ENCODE measurements at places on chromosomes 1 and 21.

- DNase-seq, result no peak
Observed at GRCh38 chr1:30911059-30911954, 2.7 kb upstream of the SDC3 start.

DNA sequence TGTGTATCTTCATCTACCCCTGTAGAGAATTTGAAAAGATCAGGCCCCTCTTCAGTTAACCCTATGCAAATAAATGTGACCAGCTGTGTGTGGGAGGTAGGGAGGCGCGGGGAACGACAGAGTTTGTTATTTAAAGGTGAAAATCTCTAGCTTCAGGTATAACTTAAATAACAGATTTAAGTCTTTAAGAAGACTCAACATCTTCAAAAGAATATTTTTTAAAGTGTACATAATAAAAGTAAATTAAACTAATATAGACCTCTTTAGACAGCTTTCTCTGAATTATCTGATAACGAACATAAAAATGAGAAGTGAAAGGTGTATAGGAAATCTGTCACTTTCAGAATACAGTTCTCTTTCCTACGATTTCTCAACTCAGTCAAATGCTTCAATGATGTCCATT lies 16.0 kb downstream of the ANGPTL3 start:
- no peak for DNase-seq

DNA sequence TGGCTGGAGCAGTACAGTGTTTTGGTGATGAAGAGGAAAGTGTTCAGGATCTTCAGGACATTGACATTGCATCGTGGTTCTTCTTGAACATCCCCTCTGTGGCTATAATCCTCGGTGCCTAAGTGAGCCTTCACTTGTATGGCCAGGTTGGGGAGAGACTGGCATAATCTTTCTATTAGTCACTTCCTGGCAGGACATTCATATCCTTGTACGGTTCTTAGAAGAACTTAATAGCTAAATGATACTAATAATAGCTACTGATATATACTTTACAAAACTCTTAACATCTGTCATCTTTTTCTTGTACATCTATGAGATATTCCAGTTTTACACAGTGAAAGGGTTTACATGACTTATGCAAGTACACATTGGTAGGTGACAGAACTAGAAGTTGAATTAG lies 35.8 kb downstream of the CELF3 start:
- no peak for DNase-seq

DNA sequence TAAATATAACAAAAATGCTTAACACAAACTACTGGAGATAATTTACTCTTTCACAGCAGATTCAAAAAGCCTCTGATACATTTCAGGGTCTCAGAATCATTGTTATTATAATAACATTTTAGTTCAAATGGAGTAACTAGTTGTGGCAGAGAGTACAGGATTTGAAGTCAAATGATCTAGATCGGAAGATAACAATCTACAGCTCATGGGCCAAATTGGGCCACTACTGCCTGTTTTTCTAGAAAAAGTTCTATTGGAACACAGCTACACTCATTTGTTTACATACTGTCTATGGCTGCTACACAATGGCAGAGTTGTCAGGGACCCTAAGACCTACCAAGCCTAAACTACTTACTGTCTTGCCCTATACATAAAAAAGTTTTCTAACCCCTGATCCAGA lies 63.6 kb downstream of the ELAVL4 start:
- no peak for DNase-seq

DNA sequence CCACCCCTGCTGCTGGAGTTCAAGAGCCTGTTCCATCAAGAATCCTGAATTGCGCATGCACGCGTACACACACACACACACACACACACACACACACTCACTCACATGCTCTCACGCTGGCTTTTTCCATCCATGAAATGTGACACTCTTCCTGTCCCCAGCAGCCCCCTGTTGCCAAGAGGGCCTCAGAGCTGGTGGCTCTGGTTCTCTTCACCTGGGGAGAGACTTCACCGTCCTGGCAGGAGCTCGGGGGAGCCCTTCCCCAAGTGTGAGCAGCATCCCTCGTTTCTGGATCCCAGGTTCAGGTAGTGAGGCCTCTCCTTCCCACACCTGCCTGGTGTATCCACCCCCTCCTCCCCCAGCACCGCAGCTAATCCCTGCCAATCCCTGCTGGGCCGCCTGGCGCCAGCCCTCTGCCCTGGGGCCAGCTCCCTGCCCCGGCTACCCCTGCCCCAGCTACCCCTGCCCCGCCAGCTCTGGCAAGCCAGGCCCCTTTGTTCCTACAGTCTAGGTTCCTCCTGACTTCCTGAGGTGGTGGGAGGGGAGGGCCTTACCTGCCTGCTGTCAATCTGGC lies 9.9 kb downstream of the PLOD1 start:
- no peak for DNase-seq

DNA sequence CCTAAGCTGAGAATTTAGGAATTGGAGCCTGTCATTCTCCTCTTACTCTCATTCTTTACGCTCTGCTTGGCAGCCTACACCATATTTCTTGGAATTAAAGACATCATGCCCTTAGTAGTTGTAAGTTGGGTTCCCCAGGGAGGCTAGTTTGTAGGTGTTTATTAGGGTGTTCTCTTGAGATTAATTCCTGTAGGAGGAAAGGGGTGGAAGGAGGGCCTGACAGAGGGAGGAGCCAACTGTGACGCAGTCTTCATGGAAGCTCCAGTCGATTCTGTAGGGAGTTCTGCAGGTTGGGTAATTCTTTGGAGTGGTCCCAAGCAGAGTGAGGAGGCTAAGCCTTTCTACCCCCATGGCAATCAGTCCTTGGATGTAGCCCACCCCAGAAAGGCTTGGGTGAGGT lies 111.4 kb downstream of the HHAT start:
- DNase-seq, result no peak

DNA sequence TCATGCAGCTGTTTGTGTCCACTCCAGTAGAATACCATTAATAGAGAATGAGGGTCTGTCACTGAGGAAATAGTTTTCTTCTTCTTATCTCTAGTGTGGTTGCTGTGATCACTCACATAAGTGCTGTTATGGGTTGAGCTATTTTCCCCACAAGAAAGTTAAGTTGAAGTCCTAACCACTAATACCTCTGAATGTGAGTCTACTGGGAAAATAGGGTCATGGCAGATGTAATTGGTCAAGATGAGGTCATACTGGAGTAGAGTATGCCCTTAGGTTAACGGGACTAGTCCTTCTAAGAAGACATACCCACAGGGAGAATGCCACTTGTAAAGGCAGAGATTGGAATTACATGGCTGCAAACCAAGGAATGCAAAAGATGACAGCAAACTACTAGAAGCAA lies 70.5 kb upstream of the COL24A1 start:
- DNase-seq, result no peak

- no peak for DNase-seq
Observed at GRCh38 chr1:38114241-38115026, 67.8 kb upstream of the POU3F1 start.

- DNase-seq, result no peak
Observed at GRCh38 chr1:8565802-8566201, 247.9 kb downstream of the SLC45A1 start.

GRCh38 chr1:203954788-203955552 lies 93.6 kb downstream of the SNRPE start:
- DNase-seq, result no peak

DNA sequence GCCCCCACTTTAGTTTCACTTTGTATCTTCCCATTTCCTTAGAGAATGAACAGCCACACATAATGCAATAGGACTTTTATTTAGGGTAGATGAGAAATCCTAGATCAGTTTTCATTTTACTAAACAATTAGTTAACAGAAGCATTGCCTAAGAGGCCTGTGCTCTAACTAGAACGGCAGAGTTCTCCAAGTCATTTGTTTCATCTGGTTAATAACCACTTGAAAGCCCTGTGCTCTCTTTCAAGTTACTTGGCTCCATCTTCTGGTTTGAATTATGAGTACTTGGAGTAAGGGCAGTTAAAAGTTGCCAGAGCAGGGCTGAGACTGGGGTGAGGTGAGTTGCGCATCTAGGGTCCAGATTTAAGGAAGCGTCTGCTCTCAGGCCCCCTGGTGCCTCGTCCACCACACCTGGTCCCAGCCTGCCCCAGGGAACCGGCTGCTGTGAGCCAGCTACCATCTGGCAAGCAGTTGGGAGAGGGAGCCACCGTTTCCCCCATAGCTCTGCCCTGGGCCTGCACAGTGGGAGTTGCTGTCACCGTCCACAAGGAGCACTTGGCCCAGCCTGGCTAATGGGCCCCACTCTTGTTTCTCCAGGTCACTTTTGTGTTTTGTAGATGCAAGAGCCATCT lies 18.1 kb upstream of the SLC44A3 start:
- peak; percentile 79 for DNase-seq

Data from SK-N-MC (cell line).